Body of pancreas (tissue), 4 donors: ENCODE measurements at places on chromosomes 7 and 10. TPM values are rescaled to one million over a fixed set of nuclear protein-coding genes. Genes with fewer than 3 reads are reported as not detected.
A peak's percentile ranks its signal among the peaks of the same experiment; 100 is the strongest.

DNA sequence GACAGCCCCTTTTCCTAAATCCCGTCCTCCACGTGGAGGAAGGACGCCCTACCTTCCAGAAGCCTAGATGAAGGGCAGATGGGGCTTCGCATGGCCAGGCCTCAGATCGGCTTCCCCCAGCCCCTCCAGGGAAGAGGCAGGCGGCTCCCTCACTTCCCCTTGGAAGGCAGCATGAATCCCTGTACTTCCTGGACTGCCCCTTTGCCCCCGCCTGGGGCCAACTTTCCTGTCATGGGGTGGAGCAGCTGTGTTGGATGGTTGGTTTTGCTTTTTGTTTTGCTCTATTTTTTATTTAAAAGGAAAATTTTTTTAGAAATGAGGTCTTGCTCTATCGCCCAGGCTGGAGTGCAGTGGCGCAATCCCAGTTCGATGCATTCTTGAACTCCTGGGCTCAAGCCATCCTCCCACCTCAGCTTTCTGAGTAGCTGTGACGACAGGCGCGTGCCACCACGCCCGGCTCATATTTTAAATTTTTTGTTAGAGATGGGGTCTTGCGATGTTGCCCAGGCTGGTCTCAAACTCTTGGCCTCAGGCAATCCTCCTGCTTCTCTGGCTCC, 27.2 kb downstream of the GTF2IRD1 start:
- H3K27me3 ChIP-seq, result no peaks in the 10 kb centered on the region
- H3K27ac ChIP-seq, result peak overlapping the region; percentile 98
- peaks cover 71% of the 10 kb centered on the region for H3K4me1 ChIP-seq
- H3K4me3 ChIP-seq, result no peak overlapping the region
- DNase-seq, result peak; percentile 34

DNA sequence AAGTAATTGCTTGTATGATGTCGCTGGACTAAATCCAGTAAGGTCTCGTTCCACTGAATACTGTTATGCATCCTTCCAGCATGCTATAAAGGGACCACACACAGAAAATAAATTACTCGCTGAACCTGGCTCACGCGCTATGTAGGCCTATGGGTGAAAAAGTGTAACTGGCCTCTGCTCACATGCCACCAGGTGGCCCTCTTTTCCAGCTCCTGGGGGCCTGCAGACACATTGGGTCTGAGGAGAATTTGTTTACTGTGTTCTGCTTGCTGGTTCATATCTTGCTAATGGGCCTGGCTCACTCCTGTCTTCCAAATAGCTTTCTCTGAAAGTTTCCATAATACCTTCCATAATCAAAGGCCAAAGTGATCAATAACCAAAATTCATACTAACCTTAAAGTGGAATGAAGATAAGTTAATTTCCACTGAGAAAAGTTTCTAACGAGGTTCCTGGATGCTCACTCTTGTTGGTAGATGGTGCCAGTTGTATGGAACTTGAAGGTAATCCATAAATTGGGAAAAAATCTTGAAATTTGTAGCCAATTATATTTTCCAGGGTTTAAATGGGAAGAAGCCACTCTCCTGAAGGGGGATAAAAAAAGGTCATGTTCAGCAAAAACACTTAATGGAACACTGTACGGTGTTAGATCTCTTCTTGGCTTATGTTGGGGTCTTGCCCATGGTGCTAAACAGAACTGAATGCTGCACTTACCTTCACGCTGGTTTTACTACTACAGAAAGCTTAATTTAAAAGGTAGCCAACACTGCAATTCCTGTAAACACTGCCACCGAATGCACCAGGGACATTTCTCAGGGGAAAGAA, 27.0 kb upstream of the ZPBP start:
- H3K4me3 ChIP-seq, result no peak overlapping the region
- no peak for DNase-seq
- no peaks in the 10 kb centered on the region for H3K27me3 ChIP-seq
- H3K27ac ChIP-seq, result no peak overlapping the region
- H3K36me3 ChIP-seq, result no peaks in the 10 kb centered on the region

DNA sequence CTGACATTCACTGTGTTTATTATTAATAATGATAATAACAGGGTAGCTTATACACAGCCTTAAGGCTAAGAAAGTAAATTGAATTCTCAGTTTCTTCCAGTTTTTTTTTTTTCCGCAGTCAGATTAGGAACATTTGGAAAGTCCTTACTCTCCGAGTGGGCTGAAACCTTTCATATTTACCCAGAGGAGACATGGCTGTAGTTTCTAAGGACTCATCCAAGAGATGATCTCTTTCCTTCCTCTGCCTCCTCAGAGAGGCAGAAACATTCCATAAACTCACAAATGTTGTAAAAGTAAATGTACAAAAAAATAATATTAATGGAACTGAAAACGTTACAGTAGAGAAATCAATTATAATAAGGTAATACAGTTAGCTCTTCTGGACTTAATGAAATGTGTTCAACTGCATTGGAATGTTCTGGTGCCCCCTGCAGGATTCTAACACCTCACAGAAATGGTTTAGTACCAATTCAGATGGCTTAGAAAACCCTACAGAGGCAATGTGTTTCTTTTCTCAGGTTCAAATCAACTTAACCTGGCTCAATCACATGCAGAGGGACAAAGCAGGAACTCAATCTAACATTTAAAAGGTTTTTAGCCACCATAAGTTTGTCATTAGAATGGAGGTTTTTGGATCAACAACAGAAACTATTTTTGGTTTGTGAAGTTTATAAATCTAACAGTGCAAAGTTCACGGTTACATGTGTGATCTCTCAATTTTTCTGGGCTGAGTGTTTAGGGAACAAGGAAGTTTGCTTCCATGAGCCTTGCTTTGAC, 71.7 kb downstream of the ICA1 start:
- H3K27ac ChIP-seq, result no peak overlapping the region
- peak; percentile 38 for DNase-seq
- H3K4me1 ChIP-seq, result peaks cover 15% of the 10 kb centered on the region

DNA sequence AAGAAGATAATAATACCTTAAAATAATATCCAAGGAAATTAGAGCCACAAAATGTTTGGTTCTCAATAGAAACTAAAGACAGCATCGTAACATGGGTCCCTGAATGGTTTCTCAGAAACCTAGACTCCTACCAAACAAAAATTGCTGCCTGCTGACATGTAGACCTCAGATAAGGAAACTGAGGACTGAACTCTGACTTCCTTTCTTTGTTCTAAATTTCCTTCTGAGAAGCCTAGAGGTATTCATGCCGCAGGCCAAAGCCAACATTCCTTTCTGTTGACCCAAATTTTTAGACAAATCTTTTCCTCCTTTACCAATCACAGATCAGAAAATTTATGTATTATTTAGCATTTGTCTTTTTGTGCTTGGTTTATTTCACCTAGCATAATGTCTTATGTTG, 816.7 kb upstream of the PHF14 start:
- no peaks in the 10 kb centered on the region for H3K27me3 ChIP-seq
- no peak overlapping the region for H3K4me3 ChIP-seq
- DNase-seq, result no peak
- no peak overlapping the region for H3K27ac ChIP-seq

GRCh38 chr10:86545101-86545500, 23.5 kb upstream of the WAPL start:
- no peak overlapping the region for H3K27ac ChIP-seq
- no peaks in the 10 kb centered on the region for H3K27me3 ChIP-seq
- H3K36me3 ChIP-seq, result no peaks in the 10 kb centered on the region

GRCh38 chr10:73907841-73908517, 3.0 kb upstream of the PLAU start:
- H3K4me3 ChIP-seq, result no peak overlapping the region
- no peak overlapping the region for H3K27ac ChIP-seq
- H3K36me3 ChIP-seq, result no peaks in the 10 kb centered on the region
- H3K27me3 ChIP-seq, result no peaks in the 10 kb centered on the region
- DNase-seq, result no peak

Gene CHAT
- total RNA-seq, result 0.26 TPM

Gene CPED1
- total RNA-seq, result 7.3 TPM

Gene TMEM176A
- total RNA-seq, result 7.6 TPM
